ENCODE measurements at places on chromosomes 13 and 19.

- DNase-seq = peak; percentile 61
Observed at GRCh38 chr19:14556662-14557188, 15.1 kb downstream of the NDUFB7 start.

GRCh38 chr19:46629546-46630025, 4.7 kb upstream of the PTGIR start:
- DNase-seq = no peak

DNA sequence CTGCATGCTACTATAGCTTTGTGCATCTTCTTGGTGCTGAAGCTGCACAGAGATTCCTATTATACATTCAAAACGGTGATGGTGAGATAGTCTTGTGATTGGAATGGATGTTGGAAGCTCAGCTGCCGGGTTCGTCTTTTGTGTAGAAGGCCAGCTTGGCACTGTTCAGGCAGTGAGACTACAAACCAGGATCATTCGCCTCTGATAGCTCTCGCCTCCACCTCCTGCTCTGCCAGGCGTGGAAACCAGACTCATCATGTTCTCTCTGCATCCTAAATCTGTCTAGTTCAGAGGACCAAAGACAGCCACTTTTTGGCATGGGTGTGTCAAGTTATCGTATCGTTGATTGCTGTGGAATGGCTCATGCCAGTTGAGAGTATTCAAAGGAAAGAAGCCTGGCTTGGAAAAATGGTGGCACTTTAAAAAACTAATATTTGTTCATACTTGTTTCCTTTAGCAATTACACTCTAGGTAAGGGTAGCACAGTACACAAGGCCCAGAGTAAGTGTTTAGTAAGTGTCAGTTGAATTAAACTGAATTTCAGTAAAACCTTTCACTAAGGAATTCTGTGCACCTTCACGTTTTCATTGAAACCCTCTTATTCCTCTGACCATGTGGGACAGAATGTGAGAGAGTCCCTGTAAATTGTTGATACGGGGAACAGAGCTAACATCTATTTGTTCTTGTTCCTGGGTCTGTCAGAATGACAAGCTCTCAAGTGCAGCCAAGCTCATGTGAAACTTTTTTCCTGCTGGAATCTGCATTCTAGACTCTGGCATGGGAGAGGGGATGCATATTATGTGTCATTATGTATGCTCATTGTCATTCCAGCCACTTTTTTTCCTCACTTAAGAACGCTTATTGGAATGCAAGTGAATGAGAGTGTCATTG, 69.8 kb downstream of the DPY19L3 start:
- DNase-seq = no peak

DNA sequence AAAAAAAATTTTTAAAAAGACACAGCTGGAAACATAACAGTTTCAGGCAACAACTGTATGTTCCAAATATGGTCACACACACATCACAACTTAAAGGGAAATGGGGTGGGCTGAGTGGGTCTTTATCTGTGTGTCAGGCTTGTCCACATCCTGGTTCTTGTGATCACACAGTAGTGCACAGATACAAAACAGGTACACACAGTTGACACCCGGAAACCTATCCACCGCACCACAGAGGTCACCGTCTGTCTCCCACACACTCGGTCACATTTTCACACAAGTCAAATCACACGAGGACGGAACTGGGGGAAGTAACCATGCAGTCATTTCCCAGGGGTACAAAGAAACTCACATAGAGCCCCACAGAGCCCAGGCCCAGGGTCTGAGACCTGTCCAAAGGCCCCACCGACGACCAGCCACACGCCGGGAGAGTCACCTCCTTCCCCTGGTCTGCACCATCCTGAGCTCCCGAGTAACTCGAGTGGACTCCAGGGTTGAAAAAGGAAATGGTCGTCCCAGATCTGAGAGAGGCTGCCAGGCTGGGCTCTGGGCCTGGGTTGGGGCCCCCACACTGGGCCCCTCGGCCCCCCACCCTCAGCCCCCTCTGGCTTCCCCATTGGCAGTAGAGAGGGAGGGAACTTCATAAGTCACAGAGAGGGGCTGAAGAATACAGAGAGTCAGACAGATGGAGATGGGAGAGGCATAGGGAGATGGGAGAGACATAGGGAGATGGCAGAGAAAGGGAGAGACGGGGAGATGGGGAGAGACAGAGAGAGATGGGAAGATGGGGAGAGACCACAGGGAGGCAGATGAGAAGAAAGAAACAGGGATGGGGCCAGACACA, 1.3 kb upstream of the PPAN start:
- DNase-seq = peak; percentile 28

- DNase-seq = no peak
Observed at GRCh38 chr13:90365130-90365529, 982.4 kb upstream of the MIR17HG start.

DNA sequence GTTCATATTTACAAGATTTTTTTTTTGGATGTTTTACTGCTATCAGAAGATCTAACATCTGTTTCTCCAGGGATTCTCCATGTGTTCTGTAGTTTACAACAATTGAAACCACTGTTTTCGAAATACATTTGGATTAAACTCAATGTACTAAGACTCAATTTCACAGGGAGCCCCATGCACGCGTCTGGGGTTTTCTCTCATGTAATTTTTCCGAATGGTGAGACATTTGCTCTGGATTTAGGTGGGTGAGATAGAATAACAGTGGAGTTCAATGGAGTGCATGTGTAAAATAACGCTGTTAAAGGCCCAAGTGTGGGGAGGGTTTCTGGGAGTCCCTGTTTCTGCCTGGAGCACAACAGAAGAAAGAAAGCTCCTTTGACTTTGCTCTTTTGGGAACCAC, 330.3 kb downstream of the TSHZ3 start:
- no peak for DNase-seq

DNA sequence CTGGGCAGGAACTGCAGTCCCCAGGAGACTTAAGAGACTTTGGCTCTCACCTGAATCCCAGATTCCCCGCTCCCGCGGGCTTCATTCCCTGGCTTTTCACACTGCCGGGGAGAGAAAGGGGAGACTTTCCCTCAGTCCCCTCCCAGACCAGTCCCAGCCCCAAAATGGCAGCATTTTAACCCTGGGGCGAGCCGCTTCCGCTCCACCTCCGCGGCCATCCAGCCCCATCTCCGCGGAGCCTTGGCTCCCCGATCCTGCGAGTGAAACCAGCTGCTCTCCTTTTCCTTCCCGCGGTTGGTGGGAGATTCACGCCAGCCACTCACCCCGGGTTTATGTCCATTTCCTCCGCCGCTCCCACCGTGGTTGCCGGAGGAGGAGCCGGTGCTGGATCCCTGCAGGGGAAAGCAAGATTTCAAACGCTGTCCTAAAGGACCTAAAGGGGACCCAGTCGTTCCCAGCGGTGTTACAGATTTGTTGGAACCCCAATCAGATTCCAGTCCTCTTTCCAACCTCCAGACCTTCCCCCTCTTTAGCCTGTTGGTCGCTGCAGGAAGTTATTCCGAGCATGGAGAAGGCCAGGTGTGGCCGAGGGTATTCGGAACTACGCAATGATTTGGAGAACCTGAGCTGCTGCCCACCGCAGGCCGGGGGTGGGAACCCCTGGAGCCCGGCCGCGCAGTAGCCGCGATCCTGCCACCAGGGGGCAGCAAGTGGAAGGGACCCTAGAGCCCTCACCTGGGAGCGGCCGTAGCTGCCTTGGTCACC, 3.4 kb downstream of the DMKN start:
- DNase-seq = no peak

- no peak for DNase-seq
Observed at GRCh38 chr13:59643364-59643841, 520.3 kb downstream of the DIAPH3 start.

DNA sequence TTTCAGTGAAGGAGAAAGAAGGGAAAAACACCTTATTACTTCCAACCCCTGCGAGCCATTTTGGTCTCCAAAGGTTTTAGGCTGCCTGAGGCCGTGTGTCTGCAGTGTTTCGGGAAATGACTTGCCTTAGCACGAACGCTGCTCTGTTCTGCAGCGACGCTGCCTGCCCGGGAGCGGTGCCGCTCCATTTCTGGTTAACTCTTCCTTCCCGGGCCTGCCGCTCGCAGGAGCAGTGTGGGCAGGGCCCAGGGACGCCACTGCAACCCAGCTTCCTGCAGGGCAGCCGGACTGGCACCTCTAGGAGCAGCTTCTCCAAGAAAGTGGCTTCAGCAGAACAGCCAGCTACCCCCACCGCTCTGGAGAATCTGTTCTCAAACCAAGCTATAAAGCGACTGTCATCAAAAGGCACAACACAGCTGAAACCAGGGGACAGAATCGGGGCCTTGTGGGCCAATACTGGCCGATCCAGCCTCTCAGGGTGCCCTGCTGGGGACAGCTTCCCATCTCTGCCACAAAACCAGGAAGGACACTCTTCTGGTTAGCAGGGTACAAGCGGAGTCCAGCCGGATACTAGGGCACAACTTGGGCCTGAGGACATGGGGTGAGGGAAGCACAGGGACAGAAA, 72.2 kb downstream of the KCTD15 start:
- DNase-seq = no peak

DNA sequence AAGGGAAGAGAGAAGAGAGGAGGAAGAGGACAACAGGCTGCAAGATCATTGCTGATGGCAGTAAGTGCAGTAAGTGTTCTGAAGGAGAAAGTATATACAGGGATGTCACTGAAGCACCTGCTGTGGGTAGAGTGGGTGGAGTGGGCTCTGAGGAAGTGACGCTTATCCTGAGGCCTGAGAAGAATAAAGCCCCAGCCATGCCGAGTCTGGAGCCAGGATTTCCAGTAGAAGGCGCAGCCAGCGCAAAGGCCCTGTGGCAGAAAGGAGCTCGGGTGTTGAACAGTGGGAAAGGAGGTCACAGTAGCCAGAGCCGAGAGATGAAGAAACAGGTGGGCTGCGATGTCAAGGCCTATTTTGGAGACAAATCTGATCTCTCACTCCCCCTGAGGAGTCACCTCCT, 31.8 kb upstream of the ADGRE5 start:
- no peak for DNase-seq

DNA sequence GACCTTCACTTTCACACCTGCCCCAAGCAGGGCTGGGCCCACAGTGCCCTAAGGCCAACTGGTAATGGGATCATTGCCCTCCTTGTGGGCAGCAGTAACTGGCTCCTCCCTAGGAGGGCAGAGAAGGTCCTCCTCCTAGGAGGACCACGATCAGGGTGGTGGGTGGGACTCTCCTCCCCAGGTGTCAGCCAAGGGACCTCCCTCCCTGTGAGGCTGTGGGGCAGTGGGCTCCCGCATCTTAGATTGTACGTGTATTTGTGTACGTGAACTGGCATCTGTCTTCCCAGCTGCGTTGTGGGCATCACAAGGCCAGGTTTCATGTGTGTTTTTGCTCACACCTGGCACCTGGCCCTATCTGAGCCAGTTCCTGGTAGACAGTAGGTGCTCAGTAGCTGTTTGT, 111.8 kb downstream of the SOX1 start:
- no peak for DNase-seq

DNA sequence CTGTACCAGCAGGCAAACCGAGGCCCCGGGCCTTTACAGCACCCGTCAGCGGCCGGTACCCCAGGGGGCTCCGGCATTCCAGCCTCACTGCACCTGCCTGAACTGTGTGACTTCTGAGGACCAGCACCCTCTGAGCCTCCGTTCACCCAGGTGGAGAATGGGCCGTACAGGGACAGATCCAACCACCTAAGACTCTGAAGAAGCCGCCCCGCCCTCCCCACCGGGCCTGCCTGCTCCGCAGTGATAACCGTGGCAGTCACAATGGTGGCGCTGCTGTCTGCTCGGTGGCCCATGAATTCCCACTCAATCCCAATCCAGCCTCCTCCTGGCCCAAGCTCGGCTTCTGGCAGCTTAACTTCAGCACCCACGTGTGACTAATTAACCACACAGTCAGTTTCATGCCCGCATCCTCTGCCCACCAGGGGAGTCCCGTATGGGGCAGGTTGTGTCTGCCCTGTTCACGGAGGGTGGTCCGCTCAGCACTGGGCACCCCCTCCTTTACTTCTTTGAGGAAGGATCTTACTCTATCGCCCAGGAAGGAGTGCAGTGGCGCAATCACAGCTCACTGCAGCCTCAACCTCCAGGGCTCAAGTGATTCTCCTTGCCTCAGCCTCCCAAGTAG, 3.4 kb downstream of the TCF3 start:
- no peak for DNase-seq

- DNase-seq = peak; percentile 39
Observed at GRCh38 chr19:44653977-44654774, 10.5 kb downstream of the PVR start.

- no peak for DNase-seq
Observed at GRCh38 chr19:46521241-46521868, 25.7 kb upstream of the PNMA8B start.

GRCh38 chr19:16160445-16160942, 12.8 kb downstream of the CIB3 start:
- DNase-seq = no peak
